ENCODE measurements at places on chromosomes 12 and 14.

DNA sequence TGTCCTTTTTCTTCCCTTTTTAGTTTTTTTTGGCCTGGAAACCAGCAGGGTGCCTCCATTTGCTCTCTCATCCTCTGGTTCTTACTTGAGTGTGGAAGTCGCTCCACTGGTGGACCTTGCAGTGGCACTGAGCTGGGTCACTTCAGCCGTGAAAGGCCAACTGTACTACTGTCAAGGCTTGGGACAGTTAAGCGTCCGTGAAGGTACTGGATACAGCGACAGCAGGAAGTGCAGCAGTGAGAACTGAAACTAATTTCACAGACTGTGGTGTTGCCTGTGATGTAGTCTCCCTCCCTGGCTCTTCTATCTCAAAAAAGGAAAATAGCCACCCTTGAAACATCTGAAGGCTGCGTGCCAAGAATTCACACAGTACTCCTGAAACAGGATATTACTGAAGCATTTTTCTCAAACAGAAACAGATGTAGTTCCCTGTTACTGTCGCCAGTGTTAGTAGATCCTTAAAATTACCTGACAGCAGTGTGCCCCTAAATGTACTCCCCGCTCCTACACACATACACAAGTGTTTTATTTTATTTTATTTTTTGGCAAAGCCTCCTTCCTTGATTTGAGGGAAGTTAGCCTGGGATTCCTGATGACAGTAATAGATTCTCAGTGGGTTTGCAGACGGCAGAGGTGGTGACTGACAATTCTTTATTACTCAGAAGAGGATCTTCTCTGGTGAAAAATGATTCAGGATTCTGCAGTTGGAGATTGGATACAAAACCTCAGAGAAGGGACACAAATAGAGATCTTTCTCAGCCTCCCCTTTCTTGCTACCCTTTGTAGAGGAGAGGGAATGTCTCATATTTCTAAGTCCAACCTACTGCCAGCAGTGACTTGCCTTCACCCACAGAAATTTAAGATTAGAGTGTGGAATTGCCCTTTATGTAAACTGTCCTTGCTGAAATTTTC is 4.4 kb downstream of the SUSD6 start:
- DNase-seq: peak; percentile 28

- peak; percentile 43 for DNase-seq
Observed at GRCh38 chr12:45216230-45216982, 511 bp downstream of the ANO6 start.

- no peak for DNase-seq
Observed at GRCh38 chr12:67362526-67362925, 93.4 kb downstream of the CAND1 start.

- no peak for DNase-seq
Observed at GRCh38 chr14:34964977-34965764, 17.6 kb upstream of the SRP54 start.

GRCh38 chr14:73888460-73888725 is 1.7 kb downstream of the ZNF410 start:
- no peak for DNase-seq

DNA sequence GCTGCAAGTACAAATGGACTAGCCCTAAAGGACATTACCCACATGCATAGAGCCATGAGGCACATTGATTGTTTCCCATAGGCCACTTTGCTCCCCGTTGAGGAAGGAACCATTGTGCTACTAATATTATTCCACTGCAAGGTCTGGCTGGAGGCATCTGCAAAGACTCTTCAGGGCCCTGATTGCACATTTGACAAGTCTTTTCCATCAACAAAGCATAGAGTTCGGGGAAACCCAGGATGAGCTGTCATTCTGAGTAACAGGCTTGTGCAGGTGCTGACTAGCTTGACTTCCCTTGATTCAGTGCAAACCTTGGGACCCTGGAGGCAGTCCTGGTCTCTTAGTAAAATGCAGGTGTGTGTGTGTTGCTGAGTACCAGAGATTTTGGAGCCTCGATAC is 73.8 kb downstream of the SUSD6 start:
- DNase-seq: peak; percentile 72

- DNase-seq: no peak
Observed at GRCh38 chr12:14776236-14776961, 26.9 kb downstream of the WBP11 start.

DNA sequence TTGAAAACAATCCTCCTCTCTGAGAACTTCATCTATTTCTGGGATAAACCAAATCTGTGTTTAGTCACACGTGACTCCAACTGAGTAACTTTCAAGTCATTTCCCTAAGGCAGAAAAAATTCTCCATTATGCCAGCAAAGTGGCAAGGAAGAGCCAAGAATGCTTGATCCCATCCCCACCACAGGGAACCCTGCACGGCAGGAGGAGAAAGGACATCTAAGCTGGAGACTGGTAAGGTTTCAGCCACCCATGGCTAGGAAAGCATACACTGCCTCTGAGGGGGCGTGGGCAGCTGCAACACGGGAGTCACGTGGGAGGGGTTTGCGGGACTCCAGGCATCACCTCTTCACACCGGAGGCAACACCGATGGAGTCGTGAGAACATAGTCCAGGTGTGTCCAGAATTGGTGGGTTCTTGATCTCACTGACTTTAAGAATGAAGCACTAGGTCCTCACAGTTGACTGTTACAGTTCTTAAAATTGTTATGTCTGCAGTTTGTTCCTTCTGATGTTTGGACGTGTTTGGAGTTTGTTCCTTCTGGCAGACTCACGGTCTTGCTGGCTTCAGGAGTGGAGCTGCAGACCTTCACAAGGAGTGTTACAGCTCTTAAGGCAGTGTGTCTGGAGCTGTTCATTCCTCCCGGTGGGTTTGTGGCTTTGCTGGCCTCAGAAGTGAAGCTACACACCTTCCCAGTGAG is 2.7 kb upstream of the SIVA1 start:
- no peak for DNase-seq

DNA sequence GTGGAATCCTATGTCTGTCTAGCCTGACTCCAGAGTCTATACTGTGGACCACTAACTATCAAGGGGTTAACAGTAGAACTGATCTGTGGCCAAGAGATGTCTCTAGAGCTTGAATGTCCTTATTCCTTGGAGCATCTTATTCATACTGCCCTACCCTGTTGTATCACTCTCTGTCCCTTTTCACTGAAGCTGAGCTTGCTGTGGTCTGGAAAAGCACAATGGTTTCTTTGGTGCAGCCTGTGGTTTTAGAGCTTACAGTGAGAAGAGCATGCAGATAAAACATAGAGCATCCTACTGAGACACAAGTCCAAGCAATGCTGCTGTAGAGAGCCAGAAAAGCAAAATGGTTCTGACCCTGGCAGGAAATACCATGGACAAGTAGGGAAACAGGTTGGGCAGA is 367.0 kb upstream of the ATP2B1 start:
- no peak for DNase-seq

DNA sequence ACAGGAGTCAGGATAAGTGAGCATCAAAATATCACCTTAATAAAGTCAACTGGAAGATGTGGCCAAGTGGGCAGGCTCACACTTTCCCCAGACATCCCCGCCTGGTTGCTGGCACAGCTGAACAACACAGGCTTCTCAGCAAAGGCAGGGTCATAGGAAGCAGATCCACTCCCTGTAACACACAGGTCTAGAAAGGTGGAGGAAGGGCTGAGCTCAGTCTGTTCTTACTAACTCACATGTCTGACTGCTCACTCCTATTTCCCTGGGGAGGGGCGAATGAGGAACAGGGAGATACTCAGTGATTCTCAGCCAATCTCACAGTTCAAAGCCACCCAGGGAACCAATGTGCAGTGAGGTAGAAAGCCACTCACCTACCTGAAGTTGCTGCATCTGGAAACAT is 45.0 kb upstream of the AMN1 start:
- no peak for DNase-seq

GRCh38 chr12:70364695-70365397 is 1.2 kb upstream of the KCNMB4 start:
- no peak for DNase-seq

GRCh38 chr12:124498275-124499189 is 68.9 kb downstream of the NCOR2 start:
- DNase-seq: no peak

GRCh38 chr12:44015333-44015941 is 179.6 kb downstream of the TMEM117 start:
- DNase-seq: no peak

- DNase-seq: no peak
Observed at GRCh38 chr12:70772836-70773235, 135.6 kb upstream of the PTPRB start.

- DNase-seq: no peak
Observed at GRCh38 chr12:20476551-20476950, 108.2 kb downstream of the PDE3A start.

- no peak for DNase-seq
Observed at GRCh38 chr14:61290701-61291100, 9.6 kb upstream of the TMEM30B start.

GRCh38 chr12:15581006-15581405 is 208.2 kb downstream of the EPS8 start:
- no peak for DNase-seq

- no peak for DNase-seq
Observed at GRCh38 chr14:99824776-99825175, 31.6 kb downstream of the EML1 start.

- no peak for DNase-seq
Observed at GRCh38 chr14:92734618-92735017, 13.8 kb downstream of the LGMN start.

GRCh38 chr12:98821866-98822265 is 176.8 kb downstream of the APAF1 start:
- no peak for DNase-seq

DNA sequence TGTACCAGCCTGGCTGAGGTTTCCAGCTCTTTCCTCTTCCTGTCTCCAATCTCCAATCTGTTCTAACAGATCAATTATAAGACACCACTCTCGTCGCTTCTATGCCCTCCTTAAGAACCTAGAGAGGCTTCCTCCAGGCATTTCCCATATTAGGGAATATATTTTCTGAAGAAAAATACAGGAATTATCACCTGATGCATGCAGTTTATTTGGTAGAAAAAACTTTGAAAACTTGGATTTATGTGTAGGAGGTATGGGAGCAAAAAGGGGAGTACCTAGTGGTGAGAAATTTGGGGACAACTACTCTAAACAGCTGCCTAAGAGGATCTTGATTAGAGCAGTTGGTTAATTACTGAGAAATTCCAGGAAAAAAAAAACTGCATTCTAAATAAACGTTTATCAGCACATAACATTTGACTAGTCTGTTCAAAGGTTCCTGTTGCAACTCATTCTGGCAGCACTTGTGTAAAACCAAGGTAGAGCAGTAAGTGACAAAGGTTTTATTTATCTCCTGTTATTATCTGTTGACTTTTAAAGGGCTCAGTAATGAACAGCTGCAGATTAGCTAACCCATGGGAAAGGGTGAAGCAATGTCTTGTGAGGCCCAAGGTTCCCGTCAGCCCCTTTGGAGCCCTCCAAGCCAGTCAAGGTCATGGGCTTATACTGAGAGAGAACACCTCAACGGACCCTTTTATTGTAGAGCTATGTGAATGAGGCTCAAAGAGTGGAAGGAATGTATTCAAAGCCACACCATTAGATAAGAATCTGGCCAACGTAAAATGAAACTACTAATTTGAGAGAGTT is 36.4 kb upstream of the NR1H4 start:
- DNase-seq: no peak

- no peak for DNase-seq
Observed at GRCh38 chr12:31267966-31268365, 58.0 kb downstream of the SINHCAF start.

DNA sequence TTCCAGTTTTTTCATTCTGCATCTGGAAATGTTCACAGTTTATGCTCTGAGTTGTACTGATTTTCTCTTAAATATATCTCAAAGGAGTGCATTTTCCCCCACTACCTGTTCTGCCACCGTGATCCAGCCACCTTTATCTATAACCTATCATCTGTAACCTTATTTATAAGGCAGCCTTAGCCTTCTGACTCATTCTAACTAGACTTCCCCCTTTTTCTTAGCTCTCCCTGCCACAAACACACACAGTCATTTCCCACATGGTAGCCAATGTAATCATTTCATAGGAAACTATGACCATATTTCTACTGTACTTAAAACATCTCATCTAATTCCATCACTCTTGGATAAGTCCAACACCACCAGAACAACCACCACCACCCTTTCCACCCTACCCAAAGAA is 10.8 kb upstream of the GYS2 start:
- no peak for DNase-seq

- peak; percentile 83 for DNase-seq
Observed at GRCh38 chr12:108633534-108634248, at the start of gene SELPLG. Gene SELPLG (minus strand): TSS chr12:108633894. CDS start chr12:108624307, 9,587 bp downstream.

DNA sequence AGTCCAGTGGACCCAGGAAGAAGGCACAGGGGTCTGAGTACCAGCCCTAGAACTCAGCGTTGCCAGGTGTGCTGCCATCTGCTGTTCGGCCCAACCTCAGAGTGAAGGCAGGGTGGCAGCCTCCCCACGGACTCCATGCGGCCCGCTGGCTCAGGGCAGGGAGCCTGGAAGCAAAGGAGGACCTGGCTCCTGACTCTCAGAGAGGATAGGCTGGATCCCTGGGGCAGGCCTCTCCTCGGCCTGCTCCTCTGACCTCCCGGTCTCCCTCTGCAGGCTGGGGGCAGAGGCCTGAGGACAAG is 10.1 kb downstream of the MCRS1 start:
- DNase-seq: no peak

DNA sequence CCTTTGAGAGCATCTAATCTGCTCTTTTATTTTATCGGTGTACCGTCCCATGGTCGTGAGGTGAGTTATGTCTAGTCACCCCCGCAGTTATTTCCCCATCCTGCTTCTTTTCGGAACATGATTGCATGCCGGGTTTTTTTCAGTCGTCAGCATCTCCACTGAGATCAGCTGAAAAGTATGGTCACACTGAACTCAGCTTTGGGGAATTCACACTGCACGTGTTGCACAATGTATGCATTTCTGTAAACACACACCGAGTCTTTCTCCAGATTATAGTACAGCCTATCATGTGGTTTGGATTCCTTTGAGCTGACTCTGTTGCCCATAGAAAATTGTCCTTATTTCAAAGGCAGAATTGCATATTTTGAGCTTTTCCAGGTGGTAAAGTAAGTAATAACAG is 24.6 kb downstream of the PLXNC1 start:
- no peak for DNase-seq

GRCh38 chr12:21169878-21170472 is 39.0 kb downstream of the SLCO1B1 start:
- peak; percentile 1 for DNase-seq

DNA sequence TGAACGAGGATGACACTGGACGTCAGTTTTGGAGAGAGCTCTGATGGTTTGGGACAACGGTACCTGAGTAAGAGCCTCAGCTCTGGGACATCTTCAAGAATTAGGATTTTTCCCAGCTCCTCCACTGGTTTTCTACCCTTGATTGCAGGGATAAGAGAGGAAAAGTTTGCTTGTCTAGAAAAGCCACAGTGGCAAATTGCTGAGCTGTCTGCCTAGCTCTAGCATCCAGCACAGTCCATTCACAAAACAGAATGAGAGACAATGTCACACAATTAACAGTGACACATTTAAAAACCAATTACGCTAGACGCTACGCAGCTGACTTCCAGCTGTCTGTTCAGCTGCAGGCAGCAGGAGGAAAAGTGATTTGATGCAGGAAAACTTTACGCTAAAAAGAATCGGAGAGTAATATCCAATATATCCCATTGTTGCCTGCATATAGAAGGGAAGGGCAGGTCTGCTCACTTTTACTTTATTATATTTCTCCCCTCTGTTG is 168.1 kb upstream of the PRICKLE1 start:
- no peak for DNase-seq

- DNase-seq: no peak
Observed at GRCh38 chr14:105203057-105203531, 22.0 kb upstream of the NUDT14 start.

All from stimulated activated naive CD4-positive, alpha-beta T cell treated with Interleukin-2 at 50 U/mL for 16 hours (primary cell).